H7 (cell line): ENCODE measurements at places on chromosomes 7 and 10. TPM values are rescaled to one million over a fixed set of nuclear protein-coding genes. Genes with fewer than 3 reads are reported as not detected.

The NFKB2 gene
- total RNA-seq: 25.3 and 25.6 TPM in 2 replicates

GRCh38 chr7:83677180-83677866 is 28.4 kb upstream of the SEMA3E start:
- no peak for DNase-seq

The UBE2D1 gene
- 31.6 and 33.7 TPM in 2 replicates for total RNA-seq

GRCh38 chr7:140551355-140552239 is 72.3 kb upstream of the MKRN1 start:
- DNase-seq: no peak

DNA sequence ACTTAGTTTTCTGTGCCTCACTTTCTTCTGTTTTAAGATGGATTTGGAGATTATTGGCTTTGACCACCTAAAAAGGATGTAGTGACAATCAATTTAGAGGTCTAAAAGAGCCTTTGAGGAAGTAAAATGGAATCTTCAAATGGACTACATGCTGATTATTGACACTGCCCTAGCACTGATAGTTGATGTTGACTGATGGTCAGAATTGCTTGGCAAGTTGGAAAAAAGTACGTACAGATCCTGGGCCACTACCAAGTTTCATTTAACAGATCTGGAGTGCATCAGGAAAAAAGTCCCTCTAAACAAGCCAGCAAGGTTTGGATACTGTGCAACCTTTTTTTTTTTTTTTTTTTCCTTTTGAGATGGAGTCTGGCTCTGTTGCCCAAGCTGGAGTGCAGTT is 81.1 kb downstream of the TCF7L2 start:
- no peak for DNase-seq

The DENND2A gene
- total RNA-seq: 10.1 and 11.9 TPM in 2 replicates

DNA sequence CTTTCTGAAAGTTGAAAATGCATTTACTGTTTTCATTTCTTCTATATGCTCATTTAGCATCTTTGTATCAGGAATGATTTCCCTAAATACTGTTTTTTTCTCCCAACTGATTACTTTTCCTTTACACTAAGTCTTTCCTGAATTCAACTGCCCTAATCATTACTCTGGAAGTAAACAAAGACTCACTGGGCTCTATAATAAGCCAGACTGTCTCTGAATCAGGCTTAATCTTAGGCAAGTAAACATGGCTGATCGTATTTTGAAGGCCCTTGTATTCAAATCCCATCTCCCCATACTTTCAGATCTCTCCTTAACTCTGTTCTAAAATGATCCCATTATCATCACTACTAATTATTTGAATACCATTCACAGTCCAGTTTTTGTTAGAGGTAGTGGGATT is 61.6 kb downstream of the PDZD8 start:
- no peak for DNase-seq

DNA sequence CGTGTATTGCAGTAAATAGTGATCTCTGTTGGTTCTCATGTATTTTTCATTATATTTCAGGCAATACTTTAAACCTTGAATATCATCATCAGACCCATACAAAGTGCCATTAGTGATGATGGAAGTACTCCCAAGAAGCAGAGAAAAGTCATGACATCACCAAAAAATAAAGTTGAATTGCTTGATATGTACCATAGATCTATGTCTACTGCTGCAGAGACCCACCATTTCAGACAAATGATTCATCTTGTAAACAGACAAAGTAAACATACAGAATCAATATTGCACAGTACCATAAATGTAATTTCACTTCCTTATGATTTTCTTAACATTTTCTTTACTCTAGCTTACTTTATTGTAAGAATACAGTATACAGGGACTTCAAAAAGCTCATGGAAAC is 347.8 kb downstream of the IPMK start:
- DNase-seq: no peak

GRCh38 chr10:6120691-6121090 is 31.9 kb downstream of the RBM17 start:
- peak; percentile 42 for DNase-seq

DNA sequence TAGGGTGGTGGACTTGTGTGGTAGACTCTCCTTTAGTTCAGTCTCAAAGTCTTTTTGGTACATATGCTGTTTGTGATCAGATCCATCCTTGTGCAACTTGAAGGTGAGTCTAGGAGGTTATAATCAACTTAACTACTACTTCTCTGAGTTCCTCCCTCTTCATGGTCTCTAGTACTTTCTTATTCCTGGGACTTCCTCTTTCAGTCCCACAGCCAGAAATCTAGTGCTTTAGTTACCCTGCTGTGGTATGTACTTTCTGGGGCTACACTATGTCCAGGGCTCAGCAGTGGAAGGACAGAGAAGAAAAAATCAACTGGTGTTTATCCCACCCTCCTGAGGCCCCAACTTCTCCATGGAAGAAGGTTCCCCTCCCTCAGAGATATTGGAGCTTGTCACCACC is 19.4 kb upstream of the ATAD1 start:
- DNase-seq: no peak

The CASTOR2 gene
- total RNA-seq: 22.3 and 28.5 TPM in 2 replicates

The STAG3 gene
- total RNA-seq: 2.4 and 10.3 TPM in 2 replicates

DNA sequence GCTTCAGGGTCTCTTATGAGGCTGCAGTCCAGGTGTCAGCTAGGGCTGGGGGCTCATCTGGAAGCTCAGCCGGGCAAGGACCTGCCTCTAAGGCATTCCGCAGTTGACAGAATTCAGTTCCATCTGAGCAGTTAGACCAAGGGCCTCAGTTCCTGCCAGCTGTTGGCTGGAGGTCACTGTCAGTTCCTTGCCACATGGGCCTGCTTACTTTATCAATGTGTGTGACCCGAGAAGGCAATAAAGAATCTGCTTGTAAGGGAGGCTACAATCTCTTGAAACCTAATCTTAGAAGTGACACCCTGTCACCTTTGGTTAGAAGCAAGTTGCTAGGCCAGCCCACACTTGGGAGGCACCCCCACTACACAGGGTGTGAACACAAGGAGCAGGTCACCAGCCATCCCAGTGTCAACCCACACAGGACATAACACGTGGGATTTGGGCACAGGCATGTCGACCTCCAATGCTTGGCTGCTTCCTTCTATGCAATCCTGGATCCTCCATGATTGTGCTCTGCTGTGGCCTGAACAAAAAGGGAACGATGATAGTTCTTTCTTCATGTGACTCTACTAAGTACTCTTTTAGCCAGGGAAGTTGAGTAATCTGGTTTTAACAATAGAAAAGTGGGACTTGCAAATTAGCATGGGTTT is 41.8 kb downstream of the MTURN start:
- no peak for DNase-seq

DNA sequence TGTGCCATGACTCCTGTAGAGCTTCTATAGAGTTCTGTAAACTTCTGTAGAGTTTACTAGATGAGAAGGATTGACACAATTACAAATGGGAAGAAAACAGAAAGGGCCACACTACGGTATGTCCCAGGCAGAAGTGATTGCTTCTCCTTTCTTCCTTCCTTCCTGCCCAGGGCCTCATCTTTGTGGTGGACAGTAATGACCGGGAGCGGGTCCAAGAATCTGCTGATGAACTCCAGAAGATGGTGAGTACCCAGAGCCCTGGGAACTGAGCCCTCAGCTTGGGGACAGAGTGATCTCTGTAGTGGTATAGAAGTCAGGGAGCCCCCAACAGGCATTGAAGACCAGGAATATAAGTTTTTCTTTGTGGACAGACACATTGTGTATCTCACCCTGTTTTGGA is 1.7 kb downstream of the ARF5 start:
- DNase-seq: no peak

The OR2A7 gene
- 2.0 TPM in 2 replicates for total RNA-seq

The ASB4 gene
- not detected in 2 replicates for total RNA-seq

The PRSS2 gene
- 0.97 TPM in 1 of 2 replicates, not detected in the other for total RNA-seq

The MRM2 gene
- total RNA-seq: 25.8 and 32.6 TPM in 2 replicates

- no peak for DNase-seq
Measured at GRCh38 chr7:47614450-47614849, 32.5 kb upstream of the TNS3 start.

DNA sequence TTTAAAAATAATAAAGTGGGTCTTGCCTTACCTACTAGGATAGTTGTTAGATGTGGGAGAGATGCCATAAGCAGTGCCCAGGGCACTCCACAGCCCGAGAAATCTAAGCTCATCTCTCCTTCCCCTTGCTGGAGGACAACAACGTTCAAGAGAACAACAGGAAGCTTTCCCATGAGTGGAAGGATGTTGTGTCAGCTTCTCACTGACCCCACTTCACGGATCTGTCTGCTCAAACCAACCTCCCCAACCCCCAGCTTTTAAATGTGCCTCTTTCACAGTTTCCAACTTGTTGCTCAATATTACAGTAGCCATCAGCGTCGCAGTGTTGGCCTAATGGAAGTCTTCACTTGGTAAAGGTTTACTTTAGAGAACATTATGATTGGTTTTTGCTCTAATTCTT is 72.1 kb downstream of the PTPRE start:
- no peak for DNase-seq

DNA sequence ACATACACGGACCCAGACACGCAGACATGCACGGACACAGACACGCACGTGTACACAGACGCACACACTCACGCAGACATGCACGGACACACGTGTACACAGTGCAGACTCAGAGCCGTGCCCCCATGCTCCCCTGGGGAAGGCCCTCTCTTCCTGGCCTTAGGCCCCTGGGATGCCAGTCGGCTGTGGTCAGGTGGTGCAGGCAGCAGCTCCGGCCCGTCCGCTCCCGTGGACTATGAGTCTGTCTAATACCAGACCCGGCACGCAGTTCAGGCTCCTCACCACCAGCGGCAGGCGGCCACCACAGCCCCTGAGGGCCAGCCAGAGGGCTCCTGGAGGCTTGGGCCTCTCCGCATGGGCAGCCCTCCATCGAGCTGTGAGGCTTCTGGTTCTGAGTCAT is 52.0 kb upstream of the NKX6-2 start:
- DNase-seq: peak; percentile 78

The ATOH7 gene
- 0.15 TPM in 1 of 2 replicates, not detected in the other for total RNA-seq

DNA sequence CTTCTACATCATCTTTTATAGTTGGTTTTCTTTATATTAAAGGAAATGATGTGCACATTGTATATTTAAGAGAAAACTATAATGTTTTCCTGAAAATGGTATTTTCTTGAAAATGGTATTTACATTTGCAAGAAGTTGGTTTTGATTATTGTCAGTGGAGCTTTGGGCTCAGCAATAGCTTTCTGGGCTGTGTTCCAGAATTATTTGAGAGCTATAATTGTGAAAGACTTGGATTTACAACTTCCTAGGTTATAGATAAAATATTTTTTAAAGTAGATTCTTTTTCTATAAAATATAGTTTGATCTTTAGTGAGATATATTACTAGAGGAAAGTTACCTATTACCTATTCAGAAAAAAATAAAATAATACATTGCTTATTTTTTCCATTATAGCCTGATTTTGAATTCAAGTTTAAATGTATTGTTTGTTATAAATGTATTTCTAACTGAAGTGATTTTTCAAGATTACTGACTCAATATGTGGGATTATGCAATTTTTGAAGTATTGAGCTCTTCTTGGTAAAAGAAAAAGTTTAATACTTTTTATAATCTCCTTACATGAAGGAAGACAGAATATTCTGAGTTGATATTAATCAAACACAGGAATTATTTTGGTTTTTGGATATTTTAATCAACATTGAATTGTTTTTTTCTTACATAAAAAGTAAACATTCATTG is 20.2 kb downstream of the GNAI1 start:
- DNase-seq: no peak

DNA sequence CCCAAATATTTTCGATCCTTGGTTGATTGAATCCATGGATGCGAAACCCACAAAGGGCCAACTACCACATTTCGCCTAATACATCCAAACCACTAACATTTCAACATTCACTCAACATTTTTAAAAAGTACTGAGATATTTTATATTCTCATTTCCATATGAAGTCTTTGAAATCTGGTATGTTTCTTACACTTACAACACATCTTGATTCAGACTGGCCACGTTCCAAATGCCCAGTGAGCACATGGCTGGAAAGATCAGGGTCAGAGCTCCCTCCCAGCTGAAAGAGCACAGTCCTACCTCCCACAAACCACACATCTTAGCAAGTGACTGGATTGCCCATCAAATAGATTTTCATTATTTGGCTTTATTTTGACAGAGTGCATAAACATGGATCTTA is 18.9 kb downstream of the NCAPG2 start:
- no peak for DNase-seq

The CHCHD3 gene
- total RNA-seq: 121 and 133 TPM in 2 replicates

DNA sequence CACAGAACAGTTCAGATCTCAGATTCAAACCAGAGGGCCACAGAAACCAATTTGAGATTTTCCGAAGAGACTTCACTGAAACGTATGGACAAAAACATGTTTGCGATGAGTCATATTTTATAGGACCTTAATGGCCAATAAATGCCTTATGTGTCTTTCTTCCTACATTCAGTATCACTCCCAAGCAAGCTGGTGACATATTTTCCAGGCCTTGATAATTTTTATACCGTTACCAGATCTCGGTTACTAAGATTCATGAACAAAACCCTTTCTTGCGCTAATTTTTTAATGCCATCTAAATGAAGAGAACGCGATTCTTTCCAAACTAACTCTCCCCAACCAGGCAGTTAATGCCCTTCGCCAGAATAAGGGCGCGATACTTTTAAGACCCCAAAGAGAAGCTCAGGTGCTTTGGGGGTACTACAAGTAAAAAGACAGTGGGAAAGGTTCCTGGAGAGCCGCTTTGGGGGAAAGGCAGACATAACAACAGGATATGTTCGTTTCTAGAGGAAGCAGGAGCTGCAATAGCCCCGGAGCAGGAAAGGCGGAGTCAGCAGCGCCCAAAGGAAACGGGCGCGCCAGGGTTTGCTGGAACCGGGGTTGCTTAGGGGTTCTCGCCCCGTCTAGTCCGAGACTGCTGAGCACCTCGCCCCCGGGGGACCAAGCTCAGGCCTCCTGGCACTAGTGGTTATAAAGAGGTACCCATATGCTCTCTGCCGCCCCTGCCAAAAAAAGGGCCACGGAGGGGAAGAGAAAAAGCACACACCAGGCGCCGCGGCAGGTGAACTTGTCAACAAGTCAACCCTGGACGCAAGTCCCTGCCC is 884 bp downstream of the ICA1 start:
- no peak for DNase-seq

GRCh38 chr7:127652333-127653248 is 597 bp downstream of the SND1 start:
- no peak for DNase-seq

The PRPF18 gene
- 13.2 and 13.6 TPM in 2 replicates for total RNA-seq

GRCh38 chr7:39609113-39609934 is 14.0 kb upstream of the RALA start:
- peak; percentile 86 for DNase-seq

The MNX1 gene
- 0.37 and 1.2 TPM in 2 replicates for total RNA-seq
